Motor neuron (in vitro differentiated cells): ENCODE measurements at places on chromosomes 6 and 20. TPM values are rescaled to one million over a fixed set of nuclear protein-coding genes. Genes with fewer than 3 reads are reported as not detected.

GRCh38 chr6:20900389-20901160, 366.3 kb downstream of the CDKAL1 start:
- ATAC-seq, result peak; percentile 62

DNA sequence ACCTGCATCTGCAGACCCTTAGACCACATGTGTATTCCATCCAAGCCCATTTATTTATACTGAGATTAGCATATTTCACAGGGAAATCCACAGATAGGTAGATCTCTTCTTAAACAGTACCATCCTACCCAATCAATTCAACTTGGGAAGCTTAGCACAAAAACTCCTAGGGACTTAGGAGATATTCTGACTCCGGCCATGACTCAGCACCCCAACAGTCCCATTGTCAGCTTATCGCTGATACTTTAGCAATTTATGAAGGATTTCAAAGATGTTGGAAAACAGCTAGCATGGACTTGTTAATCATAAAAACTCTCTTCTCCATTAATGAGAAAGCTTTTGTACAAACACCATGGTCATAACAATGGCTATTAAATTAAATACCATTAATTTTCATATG, 236.2 kb upstream of the PREP start:
- no peak for ATAC-seq

NDUFAF4 gene
- 21.8 and 25.2 TPM in 2 replicates for total RNA-seq

TRIM15 gene
- total RNA-seq, result 0.77 TPM in 1 of 2 replicates, not detected in the other

GRCh38 chr6:13561624-13562267, 12.7 kb upstream of the SIRT5 start:
- ATAC-seq, result no peak

ADGRB3 gene
- total RNA-seq, result 48.0 and 58.4 TPM in 2 replicates

EEF1A2 gene
- 163 and 191 TPM in 2 replicates for total RNA-seq

DNA sequence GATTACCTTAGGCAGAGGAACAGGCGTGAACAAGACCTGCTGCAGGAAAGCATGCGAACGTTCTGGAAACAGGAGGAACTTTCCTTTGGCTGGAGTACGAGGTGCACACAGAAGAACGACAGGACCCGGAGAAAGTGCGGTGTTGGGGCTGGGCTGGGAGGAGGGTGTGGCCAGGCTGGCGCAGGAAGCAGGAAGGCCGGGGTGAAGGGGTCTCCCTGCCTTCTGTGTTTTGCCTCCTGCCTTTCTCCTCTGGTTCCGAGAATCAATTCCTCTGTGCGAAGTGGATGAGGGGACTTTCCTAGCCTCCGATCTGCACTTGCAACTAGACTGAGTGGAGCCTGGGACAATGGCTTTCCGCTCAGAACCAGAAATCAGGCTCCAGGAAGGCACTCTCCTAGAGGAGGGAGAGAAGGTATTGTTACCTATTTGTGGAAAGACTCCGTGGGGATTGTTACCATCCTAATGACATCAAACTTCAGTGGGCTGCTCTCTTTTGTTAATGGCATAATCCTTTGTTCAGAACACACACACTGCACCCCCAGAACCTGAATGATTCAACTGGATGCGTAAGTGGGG, 22.9 kb upstream of the PLEKHG1 start:
- no peak for ATAC-seq

- no peak for ATAC-seq
Observed at GRCh38 chr20:36467076-36467999, 74.0 kb upstream of the MYL9 start.

GRCh38 chr6:133641104-133641503, 247.8 kb upstream of the TCF21 start:
- no peak for ATAC-seq

DNA sequence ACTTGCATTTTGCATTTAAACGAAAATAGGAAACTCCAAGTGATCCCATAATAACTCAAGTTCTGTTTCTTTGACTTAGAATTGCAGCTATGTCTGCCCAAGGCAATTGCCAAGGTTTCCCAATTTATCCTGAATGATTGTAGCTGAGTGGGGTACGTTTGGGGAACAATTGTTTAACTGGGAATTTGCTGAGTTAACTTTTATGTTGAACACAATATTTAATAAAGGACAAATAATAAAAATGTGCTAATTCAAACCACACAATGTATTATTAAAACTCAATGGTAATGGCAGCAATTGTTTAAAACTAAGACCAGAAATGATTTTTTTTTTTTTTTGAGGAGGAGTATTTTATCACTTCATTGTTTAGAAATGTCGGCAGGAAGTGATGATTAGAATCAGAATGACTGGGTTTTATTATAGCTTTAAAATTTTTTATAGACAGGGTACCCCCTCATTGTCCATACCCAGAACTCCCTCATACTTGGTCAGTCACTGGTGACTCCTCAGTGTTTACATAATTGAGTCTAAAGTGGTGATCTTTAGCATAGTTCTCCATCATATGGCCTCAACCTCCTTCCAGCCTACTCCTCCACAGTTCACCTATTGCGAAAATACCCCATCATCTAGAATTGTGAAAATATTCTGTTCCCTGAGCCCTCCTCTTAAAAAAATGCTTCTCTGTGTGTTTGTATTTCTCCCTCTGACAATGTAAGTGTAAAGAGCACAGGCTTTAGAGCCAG, 389.2 kb upstream of the CITED2 start:
- ATAC-seq, result no peak

TPBG gene
- total RNA-seq, result 14.2 and 17.2 TPM in 2 replicates

GRCh38 chr20:51386586-51386985, 155.9 kb downstream of the NFATC2 start:
- ATAC-seq, result no peak

KCNQ5 gene
- total RNA-seq, result 14.9 and 18.1 TPM in 2 replicates

- ATAC-seq, result no peak
Observed at GRCh38 chr6:170444056-170444591, 109.0 kb downstream of the PSMB1 start.

DNA sequence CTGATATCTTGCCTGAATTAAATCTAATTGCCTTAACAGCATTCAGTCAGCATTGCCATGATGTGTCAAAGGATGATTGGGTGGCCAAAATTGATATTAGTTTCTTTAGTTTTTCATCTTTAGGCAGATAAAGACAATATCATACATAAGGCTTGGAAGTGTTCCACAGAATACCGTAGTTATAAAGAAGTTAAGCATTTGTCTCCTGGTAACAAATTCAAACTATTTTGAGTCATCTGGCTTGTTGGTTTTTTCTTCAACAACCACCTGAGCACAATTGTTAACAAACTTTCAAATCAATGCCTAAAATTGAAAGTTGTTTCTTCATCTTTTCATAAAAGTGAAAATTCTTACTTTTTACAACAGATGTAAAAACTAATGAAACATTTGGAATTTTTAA, 47.5 kb upstream of the ADGRF5 start:
- ATAC-seq, result no peak

NOX3 gene
- total RNA-seq, result not detected in 2 replicates

SLC22A16 gene
- not detected in 2 replicates for total RNA-seq

PRSS16 gene
- 1.8 TPM in 2 replicates for total RNA-seq

GRCh38 chr6:24253360-24253759, 104.5 kb downstream of the DCDC2 start:
- no peak for ATAC-seq

- ATAC-seq, result no peak
Observed at GRCh38 chr6:6494677-6495076, 93.8 kb upstream of the LY86 start.
